ENCODE measurements at places on chromosomes 4 and X.

GRCh38 chr4:38030023-38030422, 69.8 kb downstream of the PTTG2 start:
- no peak for DNase-seq

GRCh38 chr4:153142700-153143438, 61.4 kb upstream of the TRIM2 start:
- DNase-seq: peak; percentile 33

- no peak for DNase-seq
These were observed 8.7 kb downstream of the C1QTNF7 start for GRCh38 chr4:15436513-15436912.

- DNase-seq: no peak
These were observed 1.3 kb upstream of the PLS3 start for GRCh38 chrX:115559672-115560071.

DNA sequence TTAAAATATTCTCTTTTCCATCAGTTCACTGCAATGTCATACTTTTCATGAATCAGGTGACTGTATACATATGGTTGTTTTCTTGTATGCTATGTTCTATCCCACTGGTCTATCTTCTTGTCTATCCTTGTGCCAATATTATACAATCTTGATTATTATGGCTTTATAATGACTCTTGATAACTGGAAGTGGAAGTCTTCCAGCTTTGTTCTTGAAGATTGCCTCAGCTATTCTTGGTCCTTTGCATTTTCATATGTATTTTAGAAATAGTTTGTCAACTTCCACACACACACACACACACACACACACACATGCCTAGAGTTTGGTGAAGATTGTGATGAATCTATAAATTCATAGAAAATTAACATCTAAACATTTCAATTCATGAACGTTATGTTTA, 67.9 kb downstream of the SHROOM3 start:
- DNase-seq: no peak

All from NCI-H2107 (cell line).